BJ (cell line): ENCODE measurements at places on chromosomes 12 and 14. TPM values are rescaled to one million over a fixed set of nuclear protein-coding genes. Genes with fewer than 3 reads are reported as not detected.
A peak's percentile ranks its signal among the peaks of the same experiment; 100 is the strongest.

DNA sequence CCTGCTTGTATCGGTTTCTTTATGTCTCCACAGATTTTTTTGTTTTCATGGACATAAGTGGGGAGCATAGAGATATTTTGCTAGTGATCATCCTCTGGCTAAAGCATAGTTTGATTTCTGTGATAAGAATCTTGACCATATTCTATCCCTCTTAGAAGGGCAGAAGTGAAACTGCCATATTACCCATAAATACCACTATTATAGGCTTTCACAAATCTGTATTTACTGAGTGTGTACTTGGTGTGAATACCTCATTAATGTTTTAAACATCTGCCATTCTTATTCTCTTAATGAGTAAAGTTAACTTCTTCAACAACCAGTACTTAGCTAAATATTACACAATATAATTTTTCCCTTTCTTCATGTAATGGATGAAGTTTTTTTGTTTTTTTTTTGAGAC, 16.1 kb downstream of the WNK1 start:
- no peak for DNase-seq

DNA sequence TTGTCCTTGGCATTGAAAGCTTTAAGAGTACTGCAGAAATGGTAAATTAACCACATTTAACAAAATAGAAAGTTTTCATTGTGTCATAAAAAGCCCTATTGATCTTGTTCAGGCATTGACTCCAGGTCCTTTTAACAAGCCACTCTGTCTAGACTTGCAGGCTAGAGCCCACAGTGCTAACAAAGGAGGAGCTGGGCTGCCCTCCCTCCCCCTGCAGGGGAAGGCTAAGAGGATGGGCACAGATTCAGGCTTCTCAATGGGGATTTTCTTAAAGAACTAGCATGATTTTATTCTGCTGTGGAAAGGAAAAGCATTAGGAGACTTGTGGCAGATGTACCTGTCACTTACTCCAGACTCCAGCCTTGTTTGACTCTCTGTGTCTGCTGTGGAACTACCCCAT, 463.6 kb downstream of the NRXN3 start:
- DNase-seq, result no peak

Gene SMIM41
- 0.05 TPM in 1 of 2 replicates, not detected in the other for polyA plus RNA-seq

DNA sequence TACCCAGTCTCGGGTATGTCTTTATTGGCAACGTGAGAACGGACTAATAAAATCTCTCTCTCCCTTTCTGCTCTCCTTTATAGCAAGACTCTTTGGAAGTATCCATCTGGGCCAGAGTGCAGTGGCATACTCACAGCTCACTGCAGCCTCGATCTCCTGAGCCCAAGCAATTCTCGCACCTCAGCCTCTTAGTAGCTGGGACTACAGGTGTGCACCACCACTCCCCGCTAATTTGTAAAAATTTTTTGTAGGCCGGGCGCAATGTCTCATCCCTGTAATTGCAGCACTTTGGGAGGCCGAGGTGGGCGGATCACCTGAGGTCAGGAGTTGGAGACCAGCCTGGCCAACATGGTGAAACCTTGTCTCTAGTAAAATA, 33.2 kb upstream of the PPP2R5C start:
- no peak for DNase-seq

Gene MARCHF9
- 3.1 and 6.2 TPM in 2 replicates for polyA plus RNA-seq

DNA sequence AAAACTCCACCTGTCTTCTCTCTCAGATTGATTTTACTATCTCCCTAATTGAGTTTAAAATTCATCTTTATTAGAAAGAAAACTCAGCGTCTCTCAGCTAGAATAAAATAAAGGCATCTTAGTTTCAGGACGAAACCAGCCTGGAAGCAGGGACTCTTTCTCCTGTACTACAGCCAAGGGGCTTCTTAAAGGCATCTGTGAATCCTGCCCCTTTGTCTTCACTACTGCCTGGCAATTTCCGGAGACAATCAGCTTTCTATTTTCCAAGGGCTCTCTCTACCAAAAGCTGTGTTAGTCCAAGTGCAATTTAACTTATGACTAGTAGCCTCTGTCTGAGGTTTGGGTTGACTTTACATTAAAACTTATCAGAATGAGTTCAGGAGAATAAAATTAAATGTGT, 623.3 kb upstream of the FOXG1 start:
- DNase-seq, result no peak

- DNase-seq, result no peak
These were observed 11.3 kb downstream of the MEG3 start for GRCh38 chr14:100836941-100837804.

Gene FOXN4
- polyA plus RNA-seq, result not detected in 2 replicates

Gene REM2
- 0.05 and 0.10 TPM in 2 replicates for polyA plus RNA-seq

DNA sequence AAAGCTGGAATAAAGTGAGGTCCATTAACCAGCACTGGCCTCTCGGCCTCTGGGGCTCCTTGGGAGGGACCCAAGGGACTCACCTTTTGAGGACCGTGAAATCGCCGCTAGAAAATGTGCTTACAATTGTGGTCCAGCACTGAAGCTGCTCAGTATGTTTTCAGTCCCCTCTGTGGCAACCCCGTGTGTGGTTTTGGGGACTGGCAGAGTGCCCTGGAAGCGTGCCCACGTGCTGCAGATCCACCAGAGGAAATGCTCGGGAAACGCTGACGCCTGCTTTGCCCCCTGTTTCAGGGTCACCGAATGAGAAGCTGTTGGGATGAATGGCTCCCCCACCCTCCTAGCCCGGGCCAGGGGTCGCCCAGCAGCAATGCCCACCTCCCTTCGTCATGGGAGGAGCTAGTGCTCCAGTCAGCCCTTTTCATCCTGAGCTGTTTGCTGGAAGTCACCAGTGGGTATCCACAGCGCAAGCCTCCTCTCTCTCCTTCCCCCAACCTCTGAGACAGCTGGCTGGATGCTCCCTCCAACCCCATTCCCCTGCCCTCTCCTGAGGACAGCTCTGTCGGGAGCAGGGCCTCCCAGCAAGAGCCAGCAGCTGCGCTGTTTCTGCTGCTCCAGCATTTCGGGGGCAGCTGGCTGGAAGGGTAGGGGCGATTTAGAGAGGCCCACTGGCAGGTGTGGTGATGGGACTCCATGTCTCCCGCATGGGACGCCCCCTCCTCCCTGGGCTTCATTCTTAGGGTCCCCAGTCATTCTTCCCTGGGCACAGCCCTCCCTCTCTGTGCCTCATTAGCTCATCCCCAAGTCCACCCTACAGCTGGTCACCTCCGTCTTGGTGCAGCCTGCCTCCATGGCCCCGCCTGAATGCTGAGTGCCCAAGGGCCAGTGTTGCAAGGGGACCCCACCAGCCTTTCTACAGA, 33.2 kb upstream of the PPP1R13B start:
- peak; percentile 20 for DNase-seq

DNA sequence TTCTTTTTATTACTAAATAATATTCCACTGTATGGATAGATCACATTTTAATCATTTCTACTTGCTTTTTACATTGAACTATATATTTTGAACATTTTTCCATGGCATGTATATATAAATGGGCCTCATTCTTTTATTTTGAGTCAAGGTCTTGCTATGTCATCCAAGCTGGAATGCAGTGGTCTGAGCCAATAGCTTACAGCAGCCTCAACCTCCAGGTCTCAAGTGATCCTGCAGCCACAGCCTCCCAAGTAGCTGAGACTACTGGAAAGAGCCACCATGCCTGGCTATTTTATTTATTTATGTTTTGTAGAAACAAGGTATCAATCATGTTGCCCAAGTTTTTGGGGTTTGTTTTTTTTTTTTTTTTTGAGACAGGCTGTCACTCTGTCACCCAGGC, 7.6 kb downstream of the FCF1 start:
- DNase-seq, result no peak

Gene CMKLR1
- polyA plus RNA-seq, result 0.10 TPM in 1 of 2 replicates, not detected in the other

- DNase-seq, result no peak
These were observed 39.0 kb upstream of the HDAC7 start for GRCh38 chr12:47858511-47859266.

DNA sequence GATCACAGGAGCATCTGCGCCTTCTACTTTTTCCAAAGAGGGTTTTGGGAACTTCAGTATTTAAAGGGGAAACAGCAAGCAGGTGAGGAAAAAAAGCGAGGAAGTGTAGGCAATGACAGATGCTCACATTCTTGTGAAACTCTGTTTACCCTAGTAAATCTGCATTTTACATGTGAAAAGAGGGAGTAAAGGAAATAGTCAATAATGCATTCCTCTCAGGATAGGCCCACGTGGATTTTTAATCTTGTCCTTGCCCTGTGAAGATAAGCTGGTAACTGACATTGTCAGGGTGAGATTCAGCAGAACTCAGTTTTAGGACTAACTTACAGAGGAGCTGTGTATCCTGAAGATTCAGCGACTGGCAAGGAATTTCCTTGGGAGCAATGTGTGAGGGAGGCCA, 1119.2 kb upstream of the TMEM132C start:
- DNase-seq, result no peak

Gene KERA
- polyA plus RNA-seq, result not detected in 2 replicates

GRCh38 chr12:48203192-48203591, at the start of gene OR10AD1:
TSS of gene OR10AD1 (minus strand) at chr12:48203292. CDS start at chr12:48203292, 0 bp downstream.
- DNase-seq, result no peak

- no peak for DNase-seq
These were observed 1.6 kb downstream of the CEP170B start for GRCh38 chr14:104866451-104867370.

- DNase-seq, result no peak
These were observed 3.6 kb upstream of the ARID2 start for GRCh38 chr12:45725631-45726602.

GRCh38 chr14:40985584-40985983, 621.1 kb upstream of the LRFN5 start:
- DNase-seq, result no peak

DNA sequence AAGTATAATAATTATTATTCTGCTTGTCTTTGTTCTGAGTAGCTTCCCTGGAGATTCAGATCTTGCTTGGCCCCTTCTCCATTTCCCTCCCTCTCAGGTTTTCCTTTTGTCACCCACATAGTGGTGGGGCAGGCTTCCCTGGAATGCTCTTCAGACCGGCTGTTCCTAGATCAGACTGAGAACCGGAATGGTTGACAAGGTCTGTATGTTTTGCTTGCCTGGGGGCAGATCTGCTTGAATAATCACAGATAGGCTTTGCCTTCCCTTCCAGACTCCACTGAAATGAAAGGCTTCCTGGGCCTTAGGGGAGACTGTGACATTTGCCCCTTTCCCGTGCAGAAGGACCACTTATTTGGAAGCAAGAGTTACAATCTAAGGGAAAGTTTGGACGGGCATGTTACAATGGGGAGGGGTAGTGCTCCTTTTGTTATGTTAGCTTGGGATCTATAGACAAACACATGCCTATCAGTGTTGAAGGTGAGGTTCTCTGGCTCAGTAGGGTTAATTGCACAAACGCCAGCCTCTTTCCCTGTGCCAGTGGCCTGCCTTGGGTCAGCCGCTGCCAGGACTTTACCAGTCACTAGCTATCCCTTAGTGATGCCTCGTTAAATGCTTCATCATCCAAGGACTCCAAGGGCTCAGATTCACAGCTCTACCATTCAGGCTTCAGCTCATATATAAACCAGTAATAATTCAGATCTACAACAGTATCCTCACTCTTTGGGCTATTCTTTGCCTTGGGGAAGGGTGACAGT, 178.6 kb downstream of the SNAPC1 start:
- no peak for DNase-seq

- no peak for DNase-seq
These were observed 230.1 kb downstream of the ANO6 start for GRCh38 chr12:45446013-45446412.

Gene TMPRSS12
- polyA plus RNA-seq, result not detected in 2 replicates

- no peak for DNase-seq
These were observed 147.1 kb downstream of the TMX1 start for GRCh38 chr14:51386983-51387735.

Gene ARG2
- polyA plus RNA-seq, result 7.0 and 7.7 TPM in 2 replicates

DNA sequence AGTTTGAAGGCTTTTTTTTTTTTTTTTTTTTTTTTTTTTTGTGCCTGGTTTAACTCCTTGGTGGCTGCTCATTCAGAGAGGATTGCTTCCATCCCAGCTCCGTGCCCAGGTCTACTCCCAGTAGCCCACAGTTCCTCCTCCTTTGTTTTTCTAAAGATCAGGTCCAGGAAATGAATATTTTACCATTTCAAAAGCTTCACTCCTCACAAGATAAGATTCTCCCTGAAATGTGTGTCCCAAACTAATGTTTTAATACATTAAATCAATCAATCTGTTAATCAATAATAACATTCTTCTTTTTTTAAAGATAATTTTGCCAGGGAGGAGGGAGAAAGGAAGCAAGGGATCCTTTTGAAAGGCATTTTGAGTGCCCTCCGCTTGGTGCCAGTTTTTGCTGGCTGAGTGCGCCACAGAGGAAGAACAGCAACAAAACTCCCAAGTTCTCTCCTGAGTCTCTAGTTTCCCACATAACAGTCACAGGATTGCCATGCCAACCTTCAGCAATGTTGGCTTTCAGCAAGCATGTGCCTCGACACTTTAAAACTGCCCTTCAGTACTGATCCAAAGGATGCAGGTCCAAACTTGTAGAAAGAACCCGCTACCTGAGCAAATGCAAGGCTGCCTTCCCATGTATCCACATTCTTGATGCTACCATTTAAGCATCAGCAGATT, 99.2 kb downstream of the RMST start:
- no peak for DNase-seq

Gene MSRB3
- polyA plus RNA-seq, result 76.0 and 105 TPM in 2 replicates

- DNase-seq, result no peak
These were observed 212.2 kb downstream of the FBXL14 start for GRCh38 chr12:1382151-1382550.

GRCh38 chr12:3646561-3647241, 106.2 kb downstream of the CRACR2A start:
- no peak for DNase-seq

DNA sequence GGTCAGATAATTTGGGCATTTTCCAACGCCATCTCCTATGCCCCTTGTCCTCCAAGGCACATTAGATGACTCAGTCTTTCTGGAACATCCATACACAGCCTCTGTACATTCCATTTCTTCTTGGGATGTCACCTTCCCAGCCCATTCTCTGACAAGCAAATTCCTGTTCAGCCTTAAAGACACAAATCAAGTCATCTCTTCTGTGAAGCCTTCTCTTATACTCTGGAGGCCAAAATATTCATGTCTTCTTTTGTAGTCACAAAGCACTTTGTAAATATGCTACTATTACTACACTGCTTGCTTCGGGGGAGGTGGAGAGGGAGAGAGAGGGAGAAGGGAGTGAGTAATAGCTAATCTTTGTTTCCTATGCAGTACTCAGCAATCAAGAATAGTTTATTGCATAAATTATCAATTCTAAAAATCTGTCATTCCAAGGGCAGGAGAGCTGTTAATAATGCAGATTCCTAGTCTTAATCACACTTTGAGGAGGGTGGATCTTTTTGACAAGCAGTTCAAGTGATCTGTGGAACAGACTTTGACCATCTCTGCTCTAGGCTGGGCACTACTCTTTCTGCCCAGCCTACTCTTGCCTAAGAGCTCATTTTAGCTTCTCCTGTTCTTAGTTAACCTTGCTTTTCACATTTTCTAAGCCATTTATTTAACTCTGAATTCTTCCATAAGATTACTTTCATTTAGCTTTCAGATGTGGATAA, 27.9 kb downstream of the KCNMB4 start:
- peak; percentile 52 for DNase-seq

DNA sequence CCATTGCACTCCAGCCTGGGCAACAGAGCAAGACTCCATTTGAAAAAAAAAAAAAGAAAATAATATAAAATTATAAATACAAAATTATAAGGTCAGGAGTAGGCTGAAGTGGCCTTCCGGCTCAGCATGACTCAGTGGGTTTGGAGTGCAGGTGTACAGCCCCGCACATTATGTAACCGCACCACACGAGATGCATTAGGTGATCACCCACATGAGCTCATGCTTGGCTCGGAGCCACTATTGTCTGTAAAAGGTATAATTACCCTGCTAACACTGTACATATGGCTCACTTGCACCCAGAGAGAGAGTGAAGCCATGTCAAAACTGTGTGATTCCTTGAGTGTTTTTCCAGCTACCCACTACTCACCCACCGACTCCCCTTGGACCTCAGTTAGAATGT, 557.0 kb downstream of the SLC6A15 start:
- no peak for DNase-seq

- DNase-seq, result no peak
These were observed 14.9 kb downstream of the EEA1 start for GRCh38 chr12:92914170-92914569.

Gene HEBP1
- 40.6 and 41.9 TPM in 2 replicates for polyA plus RNA-seq
